ENCODE measurements at places on chromosomes 7 and 10. TPM values are rescaled to one million over a fixed set of nuclear protein-coding genes. Genes with fewer than 3 reads are reported as not detected.

DNA sequence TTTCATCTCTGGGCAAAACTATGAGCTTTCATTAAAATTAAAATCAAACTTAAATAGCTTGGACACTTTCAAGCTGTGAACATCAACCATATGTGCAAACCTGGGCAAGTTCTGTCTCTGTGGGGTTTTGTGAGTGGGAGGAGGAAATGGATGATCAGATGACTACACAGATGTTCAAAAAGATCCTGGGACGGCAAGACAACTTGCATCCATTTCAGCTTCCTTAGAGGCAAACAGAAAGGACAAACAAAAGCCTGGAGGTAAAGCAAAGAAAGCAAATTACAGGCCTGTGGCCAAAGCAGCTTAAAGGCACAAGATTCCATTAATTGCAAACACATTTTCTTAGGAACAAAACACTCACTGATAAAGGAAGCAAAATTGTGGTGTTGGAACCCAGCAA lies 222.2 kb downstream of the NEBL start:
- no peak for DNase-seq

DNA sequence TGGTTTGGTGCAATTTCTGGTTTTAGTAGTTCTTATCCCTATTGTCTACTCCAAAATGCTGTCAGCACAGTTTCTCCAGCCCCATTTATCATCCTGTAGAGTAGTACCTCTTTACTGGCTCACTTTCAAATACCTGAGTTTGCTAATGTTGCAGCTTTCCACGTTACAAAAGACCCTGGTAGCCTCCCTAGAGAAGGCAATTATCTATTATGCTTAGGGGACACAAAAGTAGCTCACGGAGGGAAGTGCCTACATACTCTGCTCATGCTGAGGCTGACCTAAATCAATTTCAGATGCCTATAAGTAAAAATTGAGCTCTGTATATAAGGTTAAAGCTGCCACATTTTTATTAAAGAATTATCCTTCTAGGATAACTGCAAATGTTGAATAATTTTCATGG lies 603.6 kb downstream of the CNTNAP2 start:
- no peak for DNase-seq

DNA sequence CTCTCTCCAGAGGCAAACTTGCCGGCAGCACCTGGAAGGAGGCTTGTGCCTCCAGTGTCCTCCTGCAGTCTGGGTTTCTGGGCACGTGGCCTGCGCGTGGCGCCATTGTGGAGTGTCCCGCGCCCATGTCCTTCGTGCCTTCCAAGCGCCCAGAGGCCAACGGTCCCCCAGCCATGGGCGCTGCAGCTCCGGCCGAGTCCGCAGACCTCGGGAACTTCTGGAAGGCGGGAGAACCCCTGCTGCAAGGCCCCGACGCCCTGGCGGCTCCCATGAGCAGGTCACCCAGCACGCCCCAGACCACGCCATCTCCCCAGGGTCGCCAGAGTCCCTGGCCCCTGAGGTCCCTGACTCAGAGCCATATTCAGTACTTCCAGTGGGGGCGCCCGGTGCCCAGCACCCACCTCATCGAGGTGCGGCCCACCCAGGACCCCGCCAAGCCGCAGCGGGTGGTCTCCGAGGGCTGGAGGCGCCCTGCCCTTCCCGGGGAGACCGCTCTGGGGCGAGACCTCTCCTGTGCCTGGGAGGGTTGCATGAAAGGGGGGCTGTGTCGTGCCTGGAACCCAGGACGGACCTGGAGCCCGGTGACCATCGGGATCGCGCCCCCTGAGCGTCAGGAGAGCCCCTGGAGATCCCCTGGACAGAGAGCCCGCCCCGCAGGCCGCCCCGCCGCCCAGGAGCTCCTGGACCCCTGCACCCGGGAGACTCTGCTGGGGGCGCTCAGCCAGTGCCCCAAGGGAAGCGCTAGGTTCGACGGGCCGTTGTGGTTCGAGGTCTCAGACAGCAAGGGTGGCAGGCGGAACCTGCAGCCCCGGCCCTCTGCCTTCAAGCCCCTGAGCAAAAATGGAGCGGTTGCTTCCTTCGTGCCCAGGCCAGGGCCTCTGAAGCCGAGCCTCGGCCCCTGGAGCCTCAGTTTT lies at the start of gene POM121L12:
Gene POM121L12, plus strand, starts transcription at position 135 of the 914 bp plus-strand sequence. Its CDS starts 39 bp downstream, at position 174.
- no peak for DNase-seq

GRCh38 chr7:11297764-11298163 lies 324.1 kb downstream of the PHF14 start:
- DNase-seq, result no peak

- DNase-seq, result peak; percentile 66
Observed at GRCh38 chr10:62050893-62051433, 149.5 kb downstream of the ARID5B start.

ERV3-1 gene
- 7.0 TPM for polyA plus RNA-seq

- DNase-seq, result no peak
Observed at GRCh38 chr10:131245475-131246059, 66.0 kb downstream of the TCERG1L start.

- DNase-seq, result no peak
Observed at GRCh38 chr10:14507176-14507575, 176.5 kb upstream of the FRMD4A start.

- peak; percentile 38 for DNase-seq
Observed at GRCh38 chr7:39741942-39742623, 118.7 kb downstream of the RALA start.

- DNase-seq, result no peak
Observed at GRCh38 chr10:62903828-62904227, 87.7 kb upstream of the EGR2 start.

DNA sequence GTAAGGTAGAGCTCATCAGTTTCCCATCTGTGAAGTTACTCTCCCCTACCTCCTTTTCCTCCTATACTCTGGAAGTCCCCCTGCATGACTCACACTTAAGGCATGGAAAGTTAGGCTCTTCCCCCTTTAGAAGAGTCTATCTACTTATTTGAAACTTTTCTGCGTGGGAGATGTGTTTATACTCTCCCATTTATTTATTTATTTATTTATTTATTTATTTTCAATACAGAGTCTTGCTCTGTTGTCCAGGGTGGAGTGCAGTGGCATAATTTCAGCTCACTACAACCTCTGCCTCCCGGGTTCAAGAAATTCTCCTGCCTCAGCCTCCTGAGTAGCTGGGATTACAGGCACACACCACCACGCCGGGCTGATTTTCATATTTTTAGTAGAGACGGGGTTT lies 107.5 kb upstream of the JCAD start:
- DNase-seq, result no peak

GRCh38 chr7:157035302-157035701 lies 24.8 kb upstream of the MNX1 start:
- DNase-seq, result no peak

All from A549 (cell line).